ENCODE measurements at places on chromosomes 4 and X.

- DNase-seq: no peak
Observed at GRCh38 chr4:158236304-158237030, 26.2 kb downstream of the TMEM144 start.

DNA sequence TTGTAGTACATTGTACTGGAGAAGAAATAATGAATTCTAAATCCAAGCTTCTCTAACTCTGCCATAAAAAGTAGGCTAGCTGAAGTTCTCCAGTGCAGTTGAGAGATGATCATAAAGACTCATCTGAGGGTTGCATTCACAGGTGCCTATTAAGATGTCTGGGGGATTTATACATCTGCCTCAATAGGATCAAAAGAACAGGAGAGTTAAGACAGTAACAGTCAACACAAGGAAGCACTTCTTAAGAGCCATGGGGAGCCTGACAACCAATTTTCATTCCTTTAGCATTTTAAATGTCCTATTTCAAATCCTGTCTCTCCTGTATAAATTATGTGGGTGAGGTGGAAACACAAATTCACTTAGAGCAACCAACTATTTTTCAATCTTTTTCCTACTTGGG, 432.4 kb upstream of the NWD2 start:
- DNase-seq: no peak

DNA sequence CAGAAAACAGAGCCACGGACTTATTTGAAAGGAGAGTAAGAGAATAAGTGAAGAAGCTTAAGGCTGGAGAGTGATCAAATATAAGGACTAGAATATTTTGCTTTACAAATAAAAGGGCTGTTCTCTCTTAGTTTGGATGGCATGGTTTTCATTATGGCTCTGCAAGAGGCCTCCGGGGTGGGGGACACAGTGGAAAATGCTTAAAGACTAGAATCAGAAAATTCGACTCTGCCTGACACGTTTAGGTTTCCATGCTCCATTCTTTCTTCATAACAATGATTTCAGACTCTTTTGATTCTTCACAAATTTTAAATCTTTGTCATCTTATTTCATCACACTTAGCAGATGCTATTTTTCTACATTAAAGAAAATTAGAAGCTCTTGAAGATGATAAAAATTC, 632.4 kb upstream of the BOD1L1 start:
- no peak for DNase-seq

- no peak for DNase-seq
Observed at GRCh38 chr4:6076391-6076790, 58.2 kb upstream of the C4orf50 start.

DNA sequence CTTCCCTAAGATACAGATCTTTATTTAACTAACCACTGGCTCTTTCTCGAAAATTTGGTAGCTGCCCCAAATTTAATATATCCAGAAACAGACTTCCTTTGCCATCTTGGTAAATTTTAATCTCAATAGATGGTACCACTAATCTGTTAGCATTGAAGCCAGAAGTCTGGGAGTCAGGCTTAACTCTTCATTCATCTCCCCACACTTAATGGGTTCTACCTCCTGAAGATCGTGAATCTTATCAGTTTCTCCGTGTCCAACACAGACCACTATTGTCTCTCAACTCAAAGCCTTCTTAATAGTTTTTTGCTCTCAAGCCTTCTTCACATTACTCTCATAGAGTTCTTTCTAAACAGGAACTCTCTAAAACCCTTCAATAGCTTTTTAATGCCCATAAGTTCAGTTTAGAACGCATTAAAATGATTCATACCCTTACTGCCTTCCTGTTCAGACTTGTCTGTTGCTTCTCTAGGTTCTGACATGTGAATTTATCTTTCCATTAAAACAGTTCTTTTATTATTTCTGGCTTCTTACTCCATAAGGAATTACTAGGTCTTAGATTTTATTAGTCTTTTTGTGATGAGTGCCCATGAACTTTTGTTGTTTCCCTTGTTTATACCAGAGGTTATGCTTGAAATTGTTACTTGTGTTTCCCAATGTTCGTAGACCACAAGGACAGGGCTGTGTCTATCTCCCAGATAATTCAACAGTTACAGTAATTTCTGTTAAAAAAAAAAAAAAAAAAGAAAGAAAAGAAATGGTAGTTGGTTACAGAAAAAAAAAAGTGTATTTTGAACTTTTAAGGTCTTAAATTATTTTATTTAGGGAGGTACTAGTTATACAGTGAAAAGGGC, 54.7 kb downstream of the SMARCAD1 start:
- DNase-seq: no peak

DNA sequence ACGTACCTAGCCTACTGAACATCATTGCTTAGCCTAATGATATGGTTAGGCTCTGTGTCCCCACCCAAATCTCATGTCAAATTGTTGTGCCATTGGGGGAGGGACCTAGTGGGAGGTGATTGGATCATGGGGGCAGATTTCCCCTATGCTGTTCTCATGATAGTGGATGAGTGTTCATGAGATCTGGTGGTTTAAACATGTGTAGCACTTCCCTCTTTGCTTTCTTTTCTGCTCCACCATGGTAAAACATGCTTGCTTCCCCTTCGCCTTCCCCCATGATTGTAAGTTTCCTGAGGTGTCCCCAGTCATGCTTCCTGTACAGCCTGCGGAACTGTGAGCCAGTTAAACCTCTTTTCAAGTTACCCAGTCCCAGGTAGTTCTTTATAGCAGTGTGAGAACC, 102.6 kb downstream of the RAPGEF2 start:
- DNase-seq: no peak

DNA sequence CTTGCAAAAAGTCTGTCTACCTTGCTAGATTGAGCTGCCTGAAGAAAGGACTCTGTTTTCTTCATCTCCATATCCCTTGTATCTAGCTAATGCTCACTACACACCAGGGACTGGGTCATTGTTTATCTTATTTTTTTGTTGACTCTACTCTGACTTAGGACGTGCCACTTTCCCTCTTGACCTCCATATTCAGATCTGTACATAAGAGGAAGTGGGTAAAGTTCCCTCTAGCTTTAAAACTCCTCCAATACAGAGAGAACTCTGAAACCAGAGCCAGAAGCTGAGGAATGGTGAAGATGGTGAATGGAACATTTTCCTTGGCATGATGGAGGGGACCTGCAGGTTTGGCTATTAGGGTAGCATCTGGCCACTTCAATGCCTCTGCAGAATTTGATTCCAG, 2026.1 kb upstream of the TENM3 start:
- DNase-seq: no peak

- DNase-seq: no peak
Observed at GRCh38 chrX:148562846-148563245, 62.4 kb downstream of the AFF2 start.

GRCh38 chr4:10659251-10659650, 25.3 kb downstream of the CLNK start:
- no peak for DNase-seq

DNA sequence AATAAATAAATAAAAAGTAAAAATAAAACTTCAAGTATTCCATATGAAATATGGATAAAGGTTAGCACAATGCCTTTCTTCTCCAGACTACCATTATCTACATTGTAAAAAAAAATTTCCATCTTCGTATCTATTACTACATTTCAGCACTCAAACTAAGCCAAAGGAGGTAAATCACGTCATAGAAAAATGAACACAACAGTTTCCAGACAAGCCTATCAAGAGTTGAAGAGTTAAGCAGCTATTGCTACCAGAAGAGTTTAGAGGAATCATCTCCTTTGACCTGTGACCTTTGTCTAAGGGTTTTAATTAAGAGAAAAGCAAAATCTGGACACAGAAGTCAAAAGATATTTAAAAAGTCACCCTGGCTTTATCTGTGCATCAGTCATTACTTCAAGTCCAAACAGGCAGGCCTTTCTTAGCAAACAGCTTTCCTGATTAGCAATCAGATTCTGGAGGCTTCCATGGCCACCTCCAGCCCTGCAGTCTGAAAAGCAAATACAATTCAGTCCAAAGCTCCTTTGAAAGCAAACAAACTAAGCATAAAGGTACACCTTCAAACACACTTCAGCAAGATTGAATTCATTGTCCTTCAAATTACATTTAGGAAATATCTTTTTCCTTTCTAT, 82.2 kb downstream of the APBB2 start:
- DNase-seq: no peak

DNA sequence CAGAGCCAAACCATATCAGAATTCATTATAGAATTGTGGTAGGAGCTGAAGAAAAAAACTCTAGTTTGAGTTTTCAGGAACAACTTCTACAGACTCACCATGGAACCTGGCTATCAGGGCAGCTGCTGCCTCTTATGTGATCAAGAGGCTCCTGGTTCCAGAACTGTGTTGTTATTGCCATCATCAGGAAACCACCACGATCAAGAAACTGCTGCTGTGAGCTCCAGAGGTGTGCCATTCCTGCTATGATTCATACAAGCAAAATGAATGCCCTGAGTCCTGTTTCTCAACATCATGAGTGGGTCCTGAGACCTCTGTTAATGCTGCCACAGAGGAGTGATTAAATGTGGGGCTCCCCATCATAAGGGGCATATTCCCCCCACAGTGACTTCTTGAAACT, 43.7 kb downstream of the TASL start:
- no peak for DNase-seq

GRCh38 chr4:57205580-57205979, 95.4 kb upstream of the IGFBP7 start:
- no peak for DNase-seq

DNA sequence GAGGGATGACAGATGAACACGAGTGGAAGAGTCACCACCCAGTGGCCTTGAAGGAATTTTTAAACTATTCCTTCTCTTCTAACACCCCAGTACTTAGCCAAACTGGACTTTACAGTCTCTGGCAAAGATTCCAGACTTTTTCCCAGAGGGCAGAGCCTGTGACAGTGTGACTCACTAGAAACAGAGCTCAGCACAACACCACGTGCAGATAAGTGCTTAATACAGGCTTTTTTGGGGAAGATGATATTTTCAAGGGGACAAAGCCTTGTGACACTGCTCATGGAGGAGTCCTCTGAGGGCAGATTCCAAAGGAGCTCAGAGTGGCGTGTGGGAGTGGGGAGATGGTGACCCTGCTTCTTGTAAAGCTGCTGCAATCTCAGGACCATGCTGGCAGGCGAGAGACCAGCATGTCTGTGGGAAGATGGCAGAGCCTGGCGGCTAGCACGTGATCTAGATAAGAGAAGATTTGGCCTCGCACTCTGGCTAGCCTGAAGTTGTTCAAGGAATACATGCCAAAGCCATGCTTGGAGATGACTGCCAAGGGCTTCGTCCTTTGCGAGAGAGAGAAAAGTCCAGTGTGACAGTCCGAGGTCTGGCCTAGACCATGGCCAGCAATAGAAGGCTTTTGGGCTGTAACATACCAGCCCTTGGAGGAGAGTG, 2.4 kb downstream of the RAB33A start:
- DNase-seq: no peak

DNA sequence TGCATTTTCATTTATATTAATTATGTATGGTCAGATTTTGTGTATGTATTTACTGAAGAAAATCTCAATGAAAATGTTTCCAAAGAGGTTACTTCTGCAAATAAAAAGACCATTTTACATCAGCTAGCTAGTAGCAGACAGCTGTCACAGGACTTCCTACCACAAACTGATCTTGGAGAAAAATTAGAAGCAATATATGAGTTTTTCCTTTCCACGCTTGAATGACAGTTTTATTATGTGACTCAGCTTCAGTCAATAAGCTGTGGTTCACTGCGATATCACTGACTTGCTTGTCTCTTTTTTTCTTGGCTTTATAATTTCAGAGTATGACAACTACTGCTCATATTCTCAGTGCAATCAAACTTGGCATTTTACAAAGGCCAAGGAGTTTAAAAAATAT, 787.4 kb upstream of the GALNTL6 start:
- no peak for DNase-seq

- no peak for DNase-seq
Observed at GRCh38 chrX:11664211-11665167, 1.2 kb downstream of the ARHGAP6 start.

- DNase-seq: no peak
Observed at GRCh38 chrX:143581240-143581639, 54.7 kb downstream of the SLITRK4 start.

GRCh38 chr4:36086261-36086786, 158.0 kb downstream of the ARAP2 start:
- DNase-seq: no peak

DNA sequence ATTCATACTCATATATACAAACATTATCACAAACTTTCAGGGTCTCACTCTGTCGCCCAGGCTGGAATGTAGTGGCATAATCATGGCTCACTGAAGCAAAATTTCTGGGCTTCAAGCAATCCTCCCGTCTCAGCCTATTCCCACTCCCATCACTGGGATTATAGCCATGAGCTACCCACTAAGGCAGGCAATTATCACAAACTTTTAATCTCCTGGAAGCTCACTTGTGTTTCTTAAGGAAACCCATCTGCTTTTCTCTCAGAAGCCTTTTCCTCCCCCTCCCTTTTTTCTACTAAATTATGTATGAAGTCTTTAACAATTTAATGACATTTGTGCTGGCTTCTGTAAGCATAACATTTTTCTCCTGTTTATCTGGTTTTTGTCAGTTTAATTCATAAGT, 170.5 kb downstream of the AREG start:
- no peak for DNase-seq

GRCh38 chr4:79980448-79980847, 92.6 kb downstream of the ANTXR2 start:
- no peak for DNase-seq

Data from CD4-positive, alpha-beta T cell treated with Interleukin-15 for 4 hours (primary cell).